ENCODE measurements at places on chromosomes 2 and 18.
A peak's percentile ranks its signal among the peaks of the same experiment; 100 is the strongest.

DNA sequence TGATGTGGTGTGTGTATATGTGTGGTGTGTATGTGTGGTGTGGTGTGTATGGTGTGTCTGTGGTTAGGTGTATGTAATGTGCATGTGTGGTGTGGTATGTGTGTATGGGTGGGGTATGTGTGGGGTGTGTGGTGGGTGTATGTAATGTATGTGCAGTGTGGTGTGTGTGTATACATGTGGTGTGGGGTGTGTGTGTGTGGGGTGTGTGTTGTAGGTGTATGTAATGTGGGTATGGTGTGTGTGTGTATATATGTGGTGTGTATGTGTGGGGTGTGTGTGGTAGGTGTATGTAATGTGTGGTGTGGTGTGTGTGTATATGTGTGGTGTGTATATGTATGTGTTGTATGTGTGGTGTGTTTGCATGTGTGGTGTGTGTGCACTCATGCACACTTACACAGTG, 84.8 kb upstream of the ID2 start:
- DNase-seq, result no peak

- peak; percentile 33 for DNase-seq
Measured at GRCh38 chr18:12637901-12638643, 19.8 kb downstream of the SPIRE1 start.

- peak; percentile 100 for DNase-seq
Measured at GRCh38 chr2:181790716-181791649, 100.5 kb upstream of the ITPRID2 start.

DNA sequence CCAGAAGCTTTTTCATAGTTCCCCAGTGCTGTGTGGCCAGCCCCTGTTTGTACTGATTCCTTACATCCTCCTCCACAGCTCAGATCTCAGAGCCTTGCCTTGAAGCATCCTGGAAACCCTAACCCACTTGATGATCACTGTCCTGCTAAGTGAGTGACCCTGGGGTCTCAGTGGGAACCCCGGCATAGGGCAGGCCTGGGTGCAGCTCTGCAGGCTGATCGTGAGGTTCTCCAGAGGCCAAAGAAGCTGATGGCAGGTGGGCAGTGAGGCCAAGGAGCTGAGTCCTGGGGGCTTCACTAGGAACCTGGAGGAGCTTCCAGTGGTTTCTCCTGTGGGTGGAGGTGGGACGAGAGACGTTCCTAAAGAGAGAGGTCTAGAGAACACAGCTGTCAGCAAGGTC, 47.4 kb upstream of the BIN1 start:
- DNase-seq, result no peak

DNA sequence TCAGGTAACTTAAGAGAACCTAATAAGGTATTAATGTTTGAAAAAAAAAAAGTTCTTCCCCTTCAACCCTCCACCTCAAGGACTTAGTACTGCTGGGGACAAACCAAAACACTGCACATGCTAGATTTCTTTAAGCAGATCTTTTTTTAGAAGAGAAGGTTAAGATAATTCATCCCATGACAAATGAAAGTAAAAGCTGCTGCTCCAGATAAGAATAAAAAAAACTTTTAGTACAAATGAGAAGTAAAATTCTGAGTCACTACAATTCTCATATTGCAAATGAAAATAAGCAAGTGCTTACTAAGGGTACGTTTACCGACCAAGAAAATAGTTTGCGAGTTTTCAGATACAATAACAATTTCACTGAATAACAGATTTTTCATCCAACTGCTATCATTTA, 8.9 kb downstream of the STAM2 start:
- no peak for DNase-seq

DNA sequence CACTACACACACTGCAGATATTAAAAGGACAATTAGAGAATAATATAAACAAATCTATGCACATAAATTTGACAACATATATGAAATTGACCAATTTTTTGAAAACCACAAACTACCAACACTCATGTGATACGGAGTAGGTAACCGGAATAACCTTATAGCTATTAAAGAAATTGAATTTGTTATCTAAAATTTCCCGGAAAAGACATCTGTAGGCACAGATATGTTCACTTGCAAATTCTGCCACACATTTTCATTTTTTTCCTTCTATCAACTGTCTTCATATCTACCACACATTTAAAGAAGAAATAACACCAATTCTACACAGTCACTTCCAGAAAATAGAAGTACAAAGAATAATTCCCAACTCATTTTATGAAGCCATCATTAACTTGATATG, 22.4 kb downstream of the NLRC4 start:
- DNase-seq, result no peak

- DNase-seq, result peak; percentile 50
Measured at GRCh38 chr2:37156071-37156856, 516 bp downstream of the EIF2AK2 start.

- no peak for DNase-seq
Measured at GRCh38 chr18:49400398-49401072, 59.9 kb downstream of the DYM start.

- DNase-seq, result peak; percentile 67
Measured at GRCh38 chr2:225041851-225042799, at the start of gene DOCK10. TSS of gene DOCK10 (minus strand) at chr2:225042468. CDS start at chr2:225042374, 94 bp downstream.

DNA sequence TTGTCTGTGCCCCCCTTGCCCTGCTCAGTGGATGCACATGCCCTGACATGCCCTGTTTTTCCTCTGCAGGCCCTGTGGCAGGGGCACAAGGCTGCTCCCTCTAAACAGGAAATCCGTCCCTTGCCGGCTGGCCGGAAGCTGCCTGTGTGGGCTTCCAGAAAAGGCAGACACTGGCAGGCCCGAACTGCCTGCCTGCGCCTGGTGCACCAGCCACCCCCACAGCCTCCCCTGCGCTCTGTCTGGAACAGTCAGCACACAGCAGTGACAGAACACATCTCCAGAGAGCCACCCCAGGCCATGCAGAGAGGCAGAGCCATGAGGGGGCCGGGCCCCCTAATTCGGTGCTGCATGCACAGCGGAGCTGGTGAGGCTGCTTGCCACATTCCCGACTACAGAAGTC, 33.5 kb downstream of the LOXHD1 start:
- DNase-seq, result peak; percentile 18

- DNase-seq, result peak; percentile 56
Measured at GRCh38 chr2:100818606-100819369, 1.2 kb upstream of the NPAS2 start.

GRCh38 chr2:45607701-45608100, 3.4 kb downstream of the SRBD1 start:
- peak; percentile 25 for DNase-seq

DNA sequence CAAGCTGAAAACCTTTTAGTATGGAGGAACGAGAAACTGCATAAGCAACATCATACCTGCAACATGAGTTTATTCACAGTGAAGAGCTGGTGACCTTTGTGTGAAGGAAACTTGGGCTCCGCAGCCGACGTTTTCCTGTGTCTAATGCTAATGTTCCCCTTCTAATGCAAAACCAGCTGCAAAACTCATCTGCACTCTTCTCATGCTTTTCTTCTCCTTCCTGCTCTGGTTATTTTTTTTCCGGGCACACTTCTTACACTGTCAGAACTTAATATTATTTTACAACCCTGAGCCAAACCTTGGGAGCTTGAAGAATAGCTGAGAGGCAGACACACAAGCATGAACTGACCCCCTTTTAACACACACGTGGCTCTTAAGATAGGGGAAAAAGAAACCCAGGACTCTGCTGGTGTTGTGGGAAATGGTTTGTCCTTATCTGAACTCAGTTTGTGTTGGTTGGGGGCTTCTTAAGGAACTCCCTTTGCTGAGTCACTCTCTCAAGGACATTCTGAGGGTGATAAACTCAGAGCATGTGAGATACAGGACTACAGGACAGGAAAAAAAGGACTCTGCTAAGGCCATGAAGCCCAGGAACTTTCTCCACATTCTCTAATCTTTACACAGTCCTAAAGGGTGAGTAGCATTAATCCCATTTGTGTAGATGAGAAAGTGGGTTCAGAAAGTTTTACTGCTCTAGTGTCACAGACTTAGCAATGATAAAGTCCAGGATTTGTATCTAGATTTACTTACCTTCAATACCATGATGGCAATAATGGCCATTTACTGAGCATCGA, 439.3 kb upstream of the TRIB2 start:
- no peak for DNase-seq

DNA sequence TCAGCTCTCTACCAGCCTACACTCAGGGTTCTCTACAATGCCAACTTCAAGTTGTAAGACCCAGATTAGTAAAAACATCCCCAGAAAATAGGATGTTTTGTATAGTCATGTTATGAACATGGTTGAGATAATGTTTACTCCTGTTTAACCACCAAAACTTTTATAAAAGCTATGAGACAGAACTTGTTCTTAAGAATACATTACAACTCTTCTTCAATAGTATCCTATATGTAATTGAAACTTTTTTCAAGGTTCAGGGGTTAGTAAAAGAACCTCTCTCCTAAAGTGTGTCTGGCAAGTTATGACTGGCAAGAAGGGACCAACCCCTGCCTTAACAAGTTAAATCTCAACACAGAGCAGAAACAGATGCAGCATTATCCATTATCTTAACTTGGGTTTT, 118.8 kb upstream of the STK17B start:
- DNase-seq, result no peak

DNA sequence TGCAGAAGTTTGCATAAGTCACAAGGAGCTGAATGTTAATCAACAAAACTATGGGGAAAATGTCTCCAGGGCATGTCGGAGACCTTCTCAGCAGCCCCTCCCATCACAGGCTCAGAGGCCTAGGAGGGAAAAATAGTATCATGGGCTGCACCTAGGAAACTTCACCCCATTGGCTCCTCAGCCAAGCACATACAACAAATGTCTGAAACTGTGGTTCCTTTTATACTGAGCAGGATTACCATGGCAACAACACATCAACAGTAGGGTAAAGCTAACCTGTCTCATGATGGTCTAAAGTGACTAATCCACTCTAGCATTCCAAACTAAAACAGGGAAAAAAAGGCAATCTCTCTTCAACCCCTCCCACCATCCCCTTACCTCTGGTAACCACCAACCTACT, 3.2 kb upstream of the NEMP2 start:
- DNase-seq, result peak; percentile 54

DNA sequence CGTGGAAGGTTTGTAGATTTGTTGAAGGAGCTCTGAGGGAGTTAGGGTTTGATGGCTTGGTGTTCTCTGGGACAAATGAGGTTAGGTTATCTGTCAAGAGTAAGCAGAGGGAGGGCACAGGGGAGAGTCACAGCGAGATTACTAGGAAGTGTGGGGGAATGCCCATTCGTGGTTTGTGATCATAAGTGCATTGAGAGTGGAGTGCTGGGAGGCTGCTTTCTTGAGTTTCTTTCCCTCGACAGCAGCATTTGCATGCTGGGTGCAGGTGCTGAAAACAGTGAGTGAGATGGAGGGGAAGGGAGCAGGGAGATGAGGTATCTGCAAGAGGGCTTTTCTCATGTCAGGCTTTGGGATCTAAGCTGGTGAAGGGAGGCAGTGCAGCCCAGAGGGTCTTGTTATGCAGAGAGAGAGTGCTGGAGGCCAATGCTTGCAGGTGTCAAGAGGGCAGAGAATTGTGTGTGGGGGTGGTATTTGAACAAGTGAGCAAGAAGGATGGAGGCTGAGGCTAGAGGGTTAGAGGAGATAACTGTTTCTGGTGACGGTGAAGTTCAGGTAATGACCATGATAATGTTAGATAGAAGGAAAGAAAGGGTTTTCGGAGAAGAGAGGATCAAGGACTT, 8.8 kb downstream of the RALB start:
- DNase-seq, result no peak

DNA sequence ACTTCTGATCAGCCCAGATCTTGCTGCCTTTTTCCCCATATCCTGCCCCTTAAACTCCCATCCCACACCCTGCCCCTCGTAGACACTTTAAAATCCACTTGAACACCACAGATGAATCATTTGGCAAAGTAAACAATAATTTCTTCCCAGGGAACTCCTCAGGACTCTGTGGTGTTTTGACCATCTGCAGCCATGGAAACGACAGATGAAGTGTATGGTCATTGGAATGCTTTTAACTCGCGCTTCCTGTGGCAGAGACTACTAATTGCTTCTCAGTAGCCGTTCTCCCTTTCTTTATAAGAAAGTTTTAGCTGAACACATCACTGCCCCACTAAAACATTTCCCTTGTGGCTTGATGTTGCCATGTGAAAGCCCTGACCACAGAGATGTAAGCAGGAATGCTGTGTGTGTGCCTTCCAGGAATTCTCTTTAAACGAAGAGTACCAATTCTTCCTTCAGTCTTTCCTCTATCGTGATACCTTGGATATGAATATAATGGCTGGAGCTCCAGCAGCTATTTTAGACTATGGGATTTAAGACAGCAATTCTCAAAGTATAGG, 92.7 kb upstream of the PARD3B start:
- peak; percentile 99 for DNase-seq

DNA sequence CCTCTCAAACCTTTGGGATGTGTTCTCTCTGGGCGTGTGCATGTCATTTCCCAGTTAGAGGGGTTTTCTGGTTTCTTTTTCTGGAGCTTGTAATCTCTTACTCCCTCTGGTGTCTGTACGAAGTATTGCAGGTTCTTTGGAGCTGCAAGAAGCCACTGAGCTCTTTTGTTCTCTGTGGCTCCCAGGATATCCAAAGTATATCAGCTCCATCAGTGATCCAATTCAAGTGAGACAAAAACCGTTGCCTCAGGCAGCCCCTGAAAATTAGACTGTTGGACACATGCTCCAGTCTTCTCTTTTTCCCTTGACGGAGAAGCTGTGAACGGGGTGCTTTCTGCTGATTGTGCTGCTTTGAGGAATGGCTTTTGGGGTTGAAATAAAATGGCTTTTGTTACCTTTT, 59.0 kb upstream of the LDLRAD4 start:
- peak; percentile 69 for DNase-seq

DNA sequence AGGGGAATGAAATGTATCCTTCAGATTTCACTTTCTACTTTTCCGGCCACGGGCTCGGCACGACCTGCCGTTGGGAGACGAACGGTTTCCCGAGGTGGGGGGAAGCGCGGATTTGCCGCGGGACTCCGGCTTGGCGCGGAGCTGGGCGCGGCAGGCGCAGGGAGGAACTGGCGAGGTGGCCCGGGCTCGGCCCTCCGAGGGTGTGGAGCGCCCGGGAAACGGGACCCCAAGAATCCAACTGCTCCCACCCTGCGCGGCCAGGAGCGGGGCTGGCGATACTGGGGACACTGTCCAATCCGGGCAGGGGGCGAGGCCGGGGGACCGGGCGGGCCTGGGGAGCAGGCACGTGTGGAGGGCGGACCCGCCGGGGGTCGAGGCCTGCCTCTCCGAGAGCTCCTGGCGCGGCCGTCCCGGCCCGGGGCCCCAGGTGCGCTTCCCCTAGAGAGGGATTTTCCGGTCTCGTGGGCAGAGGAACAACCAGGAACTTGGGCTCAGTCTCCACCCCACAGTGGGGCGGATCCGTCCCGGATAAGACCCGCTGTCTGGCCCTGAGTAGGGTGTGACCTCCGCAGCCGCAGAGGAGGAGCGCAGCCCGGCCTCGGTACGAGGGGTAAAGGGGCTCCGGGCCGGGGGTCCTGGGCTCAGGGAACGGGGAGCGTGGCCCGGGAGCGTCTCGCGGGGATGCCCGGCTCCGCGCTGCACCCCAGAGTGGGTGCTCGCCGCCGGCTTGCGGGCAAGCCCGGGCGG, at the start of gene ANXA4:
Gene ANXA4, plus strand, starts transcription at position 560 of the 747 bp plus-strand sequence. CDS start 39,432 bp downstream, outside the sequence.
- peak; percentile 81 for DNase-seq

- DNase-seq, result no peak
Measured at GRCh38 chr2:168354499-168354898, 101.6 kb upstream of the CERS6 start.

All from HT1080 (cell line).